ENCODE measurements at places on chromosomes 7 and 10.

DNA sequence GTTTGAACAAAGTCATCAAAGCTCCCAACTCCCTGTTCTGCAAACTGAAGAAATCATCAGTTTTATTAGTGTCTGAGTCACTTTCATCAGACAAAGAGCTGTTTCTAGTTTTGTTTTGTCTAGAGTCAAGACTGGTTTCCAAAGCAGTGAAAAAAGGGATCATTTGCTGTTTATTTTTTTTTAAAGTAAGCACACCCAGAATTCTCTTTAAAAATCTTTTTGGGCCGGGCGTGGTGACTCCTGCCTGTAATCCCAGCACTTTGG, 972.0 kb upstream of the CELF2 start:
- no peak for DNase-seq

DNA sequence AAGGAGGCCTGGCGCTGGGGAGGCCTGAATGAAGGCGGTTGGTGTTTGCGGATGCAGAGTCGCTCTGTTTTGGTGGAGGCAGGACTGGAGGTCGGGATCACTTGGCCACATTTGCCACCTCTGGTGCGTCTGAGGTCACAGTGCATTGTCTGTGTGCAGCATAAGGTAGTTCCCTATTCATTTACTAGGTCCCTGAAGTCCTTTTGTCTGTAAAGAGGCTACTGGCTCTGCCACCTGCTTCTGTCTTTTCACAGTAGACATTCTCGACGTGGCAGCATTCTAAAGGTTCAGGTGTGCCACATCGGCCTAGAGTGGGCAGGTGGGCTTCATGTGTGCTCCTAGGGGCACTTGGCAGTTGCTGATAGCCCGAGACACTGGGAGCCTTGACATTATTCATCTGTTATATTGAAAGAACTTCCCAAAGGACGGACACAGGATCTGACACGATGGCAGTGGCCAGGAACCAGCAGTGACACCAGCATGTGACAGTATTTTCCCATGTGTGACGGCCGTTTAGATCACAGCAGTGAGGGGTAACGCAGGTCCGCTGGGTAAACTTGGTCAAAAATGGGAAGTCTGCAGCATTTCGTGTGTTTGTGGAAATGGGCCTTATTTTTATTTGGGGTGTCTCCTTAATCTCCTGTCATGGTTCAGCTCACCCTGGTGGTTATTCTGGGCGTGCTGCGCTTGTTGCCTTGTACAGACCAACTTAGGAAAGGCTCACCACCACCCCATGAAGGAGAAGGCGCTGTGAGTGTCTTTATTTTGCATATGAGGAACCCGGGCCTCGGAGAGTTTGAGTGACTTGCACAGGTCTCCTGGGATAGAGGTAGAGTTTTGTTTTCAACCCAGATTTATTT, 5.9 kb downstream of the MGMT start:
- no peak for DNase-seq

GRCh38 chr7:2044311-2044882, 188.3 kb downstream of the MAD1L1 start:
- no peak for DNase-seq

GRCh38 chr10:133292919-133293809, 15.5 kb downstream of the TUBGCP2 start:
- no peak for DNase-seq

- DNase-seq, result no peak
These were observed 50.6 kb downstream of the ADAMTS14 start for GRCh38 chr10:70722820-70723424.

GRCh38 chr10:125911145-125911544, 14.8 kb downstream of the FANK1 start:
- no peak for DNase-seq

DNA sequence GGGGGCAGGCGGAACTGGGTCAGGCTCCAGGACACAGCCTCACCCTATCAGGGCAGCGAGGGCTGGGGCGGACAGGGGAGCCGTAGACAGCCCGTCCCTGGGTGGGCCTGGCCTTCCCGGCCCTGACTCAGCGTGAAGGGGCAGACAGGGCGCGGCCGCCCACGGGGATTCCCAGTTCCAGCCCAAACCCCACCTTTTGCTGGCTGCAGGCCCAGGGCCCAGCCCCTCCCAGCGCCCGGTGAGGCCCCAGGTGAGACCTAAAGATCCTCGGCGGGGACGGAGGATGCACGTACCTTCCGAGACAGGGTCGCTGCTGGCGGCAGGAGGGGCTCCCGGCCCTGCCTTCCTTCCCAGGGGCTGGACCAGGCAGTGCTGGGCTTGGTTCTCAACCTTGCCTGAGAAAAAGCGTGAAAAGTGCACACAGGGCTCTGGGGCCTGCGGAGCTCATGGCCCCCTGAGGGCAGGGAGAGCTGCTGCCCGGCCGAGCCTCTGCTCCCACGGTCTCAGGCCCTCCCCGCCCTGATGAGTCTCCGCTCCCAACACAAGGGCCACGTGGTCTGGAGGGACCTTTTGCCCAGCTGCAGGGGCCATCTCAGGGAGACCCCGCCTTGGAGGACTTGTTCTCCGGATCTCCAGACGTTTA, 43.9 kb upstream of the DNAJB6 start:
- DNase-seq, result no peak

- DNase-seq, result no peak
These were observed 808 bp downstream of the C10orf71 start for GRCh38 chr10:49299816-49300139.

GRCh38 chr10:3757638-3758490, 27.1 kb downstream of the KLF6 start:
- DNase-seq, result no peak

DNA sequence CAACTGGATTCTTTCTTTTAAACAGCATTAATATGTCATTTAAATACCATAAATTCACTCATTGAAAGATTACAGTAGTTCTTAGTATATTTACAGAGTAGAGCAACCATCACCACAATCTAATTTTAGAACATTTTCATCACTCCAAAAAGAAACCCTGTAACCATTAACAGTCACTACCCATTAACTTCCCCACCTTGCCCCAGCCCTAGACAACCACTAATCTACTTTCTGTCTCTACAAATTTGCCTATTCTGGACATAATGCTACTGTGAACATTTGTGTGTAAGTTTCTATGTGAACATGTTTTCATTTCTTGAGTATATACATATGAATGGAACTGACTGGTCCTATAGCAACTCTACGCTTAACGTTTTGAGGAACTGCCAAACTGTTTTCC, 42.4 kb downstream of the P4HA1 start:
- DNase-seq, result no peak

DNA sequence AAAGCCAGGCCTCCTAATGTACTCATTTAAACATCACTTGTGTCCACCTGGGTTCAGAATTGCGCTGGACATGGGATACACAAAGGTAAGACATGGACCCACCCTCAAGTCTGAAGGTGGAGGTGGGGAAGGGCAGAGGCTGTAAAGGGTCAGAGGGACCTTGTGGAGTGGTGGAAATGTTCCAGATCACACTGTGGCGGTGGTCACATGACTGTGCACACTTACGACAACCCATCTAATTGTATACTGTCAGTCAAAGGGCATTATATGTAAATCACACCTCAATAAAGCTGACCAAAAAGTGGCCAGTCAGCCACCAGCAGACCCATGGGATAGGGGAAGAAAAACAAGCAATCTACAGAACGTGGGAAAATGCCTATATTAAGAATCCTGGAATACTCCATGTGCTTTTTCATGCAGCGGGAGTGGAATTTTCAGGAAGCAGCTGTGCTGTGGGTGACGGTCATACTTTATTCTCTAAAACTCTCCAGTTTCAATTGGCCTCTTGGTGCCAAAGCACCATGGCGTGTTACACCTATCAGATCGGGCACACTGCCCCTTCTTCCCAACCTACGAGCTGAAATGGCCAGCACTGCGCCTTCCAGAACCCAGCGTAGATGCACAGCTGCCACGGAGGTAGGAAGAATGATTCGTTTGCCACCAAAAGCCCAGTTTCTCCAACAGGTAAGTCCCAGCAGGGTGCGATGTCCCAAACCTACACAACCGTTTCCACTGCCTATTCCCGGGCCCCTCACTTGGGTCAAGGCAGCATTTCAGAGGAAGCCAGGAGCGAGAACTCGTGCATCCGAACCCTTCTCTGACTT, 69.8 kb downstream of the PRKAG2 start:
- no peak for DNase-seq

DNA sequence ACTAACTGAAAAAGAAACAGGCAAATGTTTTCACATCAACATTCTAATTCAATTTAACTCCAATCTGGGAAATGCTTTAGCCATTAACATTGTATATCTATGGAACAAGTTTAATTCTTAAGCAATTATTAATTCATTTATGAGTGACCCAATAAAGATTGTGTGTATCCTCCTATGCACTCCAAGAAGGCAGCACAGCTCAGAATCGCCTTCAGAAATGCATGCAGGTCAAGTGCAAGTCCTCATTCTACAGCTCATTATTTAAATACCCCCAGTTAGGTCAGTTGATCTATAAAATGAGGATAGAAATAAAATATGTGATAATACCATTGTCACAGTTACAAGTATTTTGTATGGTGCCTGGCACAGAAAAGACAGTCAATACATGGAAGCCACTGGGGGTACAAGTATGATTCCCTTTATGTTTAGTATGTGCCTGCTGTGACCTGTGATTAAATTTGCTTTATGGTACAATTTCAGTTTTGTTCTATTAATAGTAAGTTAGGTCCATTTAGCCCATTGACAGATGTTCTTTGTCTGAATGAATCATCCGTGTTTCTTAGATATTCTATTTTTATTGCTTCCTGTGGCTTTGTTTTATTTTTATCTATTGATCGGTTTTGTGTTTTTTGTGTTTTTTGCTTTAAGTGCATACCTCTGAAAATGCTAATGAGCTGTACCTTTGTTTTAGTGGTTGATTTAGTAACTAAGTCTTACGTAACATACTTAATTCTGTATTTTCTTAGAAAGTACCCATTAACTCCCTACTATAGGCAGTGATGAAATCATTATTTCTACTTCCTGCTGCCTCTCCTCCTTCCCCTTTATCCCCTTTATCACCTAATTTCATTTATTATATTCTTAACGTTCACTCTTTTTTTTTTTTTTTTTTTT, 42.8 kb downstream of the CPXM2 start:
- no peak for DNase-seq

GRCh38 chr10:47040681-47041080, 129.5 kb downstream of the PTPN20 start:
- DNase-seq, result no peak

- no peak for DNase-seq
These were observed 109.6 kb upstream of the SAMD8 start for GRCh38 chr10:75001715-75002350.

DNA sequence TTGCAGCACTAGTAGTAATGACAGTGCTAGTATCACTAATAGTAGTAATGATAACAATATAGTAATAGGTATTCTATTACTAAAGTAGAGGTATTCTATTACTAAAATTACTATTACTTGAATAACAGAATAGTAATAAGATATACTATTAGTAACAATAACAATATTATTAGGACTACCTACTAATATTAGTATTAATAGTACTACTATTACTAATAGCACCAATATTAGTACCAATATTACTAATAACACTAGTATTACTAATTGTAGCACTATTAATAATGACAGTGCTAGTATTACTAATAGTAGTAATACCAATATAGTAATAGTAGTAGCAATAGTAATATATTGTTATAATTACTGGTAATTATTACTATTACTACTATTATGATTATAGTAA, 24.1 kb downstream of the A1CF start:
- no peak for DNase-seq

DNA sequence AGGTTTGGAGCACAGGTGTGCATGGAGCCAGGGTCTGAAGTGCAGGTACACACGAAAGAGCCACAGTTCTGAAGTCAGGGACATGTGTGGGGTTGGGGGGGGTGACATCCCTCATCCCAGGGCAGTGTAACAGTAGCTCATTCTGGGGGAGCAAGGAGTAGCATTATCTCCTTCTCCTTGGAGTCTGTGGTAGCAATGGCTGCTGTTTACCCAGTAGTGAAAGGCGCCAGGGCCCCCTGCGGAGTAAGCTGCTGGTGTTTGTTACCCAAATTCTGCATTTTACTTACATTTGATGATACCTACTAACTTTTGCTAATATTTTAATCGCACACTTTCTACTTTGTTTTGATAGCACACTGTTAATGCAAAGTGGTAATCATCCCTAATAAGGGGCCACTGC, 665.5 kb downstream of the GATA3 start:
- DNase-seq, result no peak

GRCh38 chr10:5447611-5448071, 35.3 kb downstream of the NET1 start:
- no peak for DNase-seq

GRCh38 chr10:44934416-44935200, 23.5 kb downstream of the TMEM72 start:
- no peak for DNase-seq

DNA sequence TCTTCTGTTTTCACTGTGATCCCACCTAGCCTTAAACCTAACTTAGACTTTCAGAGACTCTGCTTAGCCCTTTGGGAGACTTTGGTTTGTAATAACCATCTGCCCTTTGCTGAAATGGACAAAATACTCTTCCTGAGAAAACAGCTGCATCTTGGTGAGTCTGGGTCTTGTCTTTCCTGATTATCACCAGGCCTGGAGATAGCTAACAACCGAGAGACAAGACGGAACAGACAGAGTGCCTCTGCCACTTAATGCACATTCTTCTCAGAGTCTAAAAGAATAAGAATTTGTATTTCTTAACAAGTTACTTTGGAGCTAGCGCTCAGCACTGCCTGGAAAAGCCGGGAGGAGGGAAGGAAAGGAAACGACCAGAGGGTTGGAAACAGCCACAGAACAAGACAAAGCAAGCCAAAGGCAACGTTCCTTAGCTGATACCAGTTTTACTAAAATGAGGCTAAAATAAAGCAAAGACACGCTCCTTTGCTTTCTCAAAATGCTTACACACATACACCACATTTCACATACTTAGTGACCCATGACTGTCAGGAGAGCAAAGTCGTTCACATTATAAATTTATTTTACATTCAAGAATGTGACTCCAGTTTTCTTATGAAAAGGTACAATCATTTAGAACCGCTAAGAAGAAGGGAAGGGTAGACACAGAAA, 70.3 kb upstream of the DGKI start:
- DNase-seq, result no peak

DNA sequence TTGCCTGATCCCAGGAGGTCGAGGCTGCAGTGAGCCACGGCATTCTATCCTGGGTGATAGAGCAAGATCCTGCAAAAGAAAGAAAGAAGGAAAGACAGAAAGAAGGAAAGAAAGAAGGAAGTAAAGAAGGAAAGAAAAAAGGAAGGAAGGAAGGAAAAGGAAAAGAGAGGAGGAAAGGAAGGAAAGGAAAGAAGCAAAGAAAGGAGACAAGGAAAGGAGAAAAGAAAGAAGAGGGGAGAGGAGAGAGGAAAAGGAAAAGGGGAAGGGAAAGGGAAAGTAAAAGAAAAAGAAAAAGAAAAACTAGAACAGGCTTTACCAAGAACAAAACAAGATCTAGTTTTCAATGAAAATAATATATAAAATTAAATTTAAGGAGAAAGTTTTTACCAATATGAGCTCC, 15.0 kb downstream of the NEBL start:
- DNase-seq, result no peak

GRCh38 chr7:73811760-73812168, 19.0 kb upstream of the CLDN4 start:
- DNase-seq, result no peak

GRCh38 chr10:91127341-91128082, 93.0 kb upstream of the PCGF5 start:
- DNase-seq, result no peak

GRCh38 chr10:110893559-110894179, 21.9 kb downstream of the PDCD4 start:
- no peak for DNase-seq

GRCh38 chr10:7853890-7854289, 35.6 kb downstream of the TAF3 start:
- DNase-seq, result no peak
